Activated T-cell treated with anti-CD3 and anti-CD28 coated beads, Interleukin-2, amount 50 U/mL, for 72 hours (primary cell): ENCODE measurements at places on chromosomes 7 and 10.

DNA sequence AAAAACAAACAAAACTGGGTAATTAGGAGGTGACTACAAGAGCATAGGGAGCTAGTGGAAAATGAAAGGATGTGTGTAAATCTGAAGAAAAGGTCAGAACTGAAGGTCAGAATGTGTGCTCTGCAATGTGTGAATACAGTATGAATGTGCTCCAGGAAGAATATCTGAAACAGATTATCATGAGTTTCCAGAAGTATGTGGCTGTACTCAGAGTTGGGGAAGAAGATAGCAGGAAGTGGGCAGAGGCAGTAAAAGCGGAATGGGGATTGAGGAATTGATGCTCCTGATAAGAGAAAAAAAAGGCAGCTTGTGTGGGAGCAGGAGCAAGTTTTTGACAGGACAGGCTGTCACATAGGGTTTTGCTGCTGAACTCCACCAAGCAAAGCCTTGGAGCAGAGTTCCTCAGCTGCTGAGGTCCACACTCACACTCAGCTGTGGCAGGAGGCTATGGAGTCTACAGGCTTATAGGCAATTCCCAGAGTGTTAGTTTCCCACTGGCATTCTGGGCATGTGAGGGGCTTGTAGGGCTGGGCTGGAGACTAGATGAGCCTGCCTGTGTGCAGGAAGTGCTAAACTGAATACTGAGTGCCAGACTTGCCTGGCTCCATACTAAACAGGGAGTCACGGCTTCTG lies 22.9 kb downstream of the H2AZ2 start:
- DNase-seq, result no peak

DNA sequence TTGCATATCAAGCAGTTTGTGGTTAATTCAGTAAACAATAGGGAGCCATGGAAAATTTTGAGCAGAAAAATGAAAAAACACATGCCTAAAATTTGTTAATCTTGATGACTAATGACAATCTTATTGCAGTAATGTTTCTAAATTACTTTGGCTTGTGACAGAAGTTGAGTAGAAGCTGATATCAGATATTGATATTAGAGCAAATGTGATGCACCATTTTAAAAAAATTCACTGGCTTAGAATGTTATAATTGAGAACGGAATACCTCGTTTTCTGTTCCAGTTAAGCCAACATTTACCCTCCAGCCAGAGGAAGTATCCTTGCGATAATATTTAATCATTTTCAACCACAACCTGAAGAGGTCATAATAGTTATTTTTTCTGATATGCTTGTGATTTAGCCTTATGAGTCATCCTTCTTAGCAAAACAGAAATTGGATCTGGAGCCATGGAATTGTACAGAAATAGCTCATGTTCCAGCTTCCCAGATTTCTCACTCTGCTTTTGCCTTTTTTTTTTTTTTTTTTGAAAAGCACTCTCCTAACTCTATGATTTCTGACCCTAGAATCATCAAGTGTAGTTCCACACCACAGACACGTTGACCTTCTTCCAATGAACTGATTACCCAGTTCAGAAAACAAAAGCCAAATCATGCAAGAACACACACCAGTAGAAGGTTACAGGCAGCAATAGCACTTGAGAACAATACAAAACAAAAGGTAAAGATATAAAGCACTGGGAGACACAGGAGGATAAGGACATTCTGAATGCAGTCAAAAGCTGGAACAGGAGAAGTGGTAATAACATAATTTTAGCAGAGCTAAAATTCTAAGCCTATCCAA lies 96.8 kb upstream of the PHYHIPL start:
- no peak for DNase-seq

DNA sequence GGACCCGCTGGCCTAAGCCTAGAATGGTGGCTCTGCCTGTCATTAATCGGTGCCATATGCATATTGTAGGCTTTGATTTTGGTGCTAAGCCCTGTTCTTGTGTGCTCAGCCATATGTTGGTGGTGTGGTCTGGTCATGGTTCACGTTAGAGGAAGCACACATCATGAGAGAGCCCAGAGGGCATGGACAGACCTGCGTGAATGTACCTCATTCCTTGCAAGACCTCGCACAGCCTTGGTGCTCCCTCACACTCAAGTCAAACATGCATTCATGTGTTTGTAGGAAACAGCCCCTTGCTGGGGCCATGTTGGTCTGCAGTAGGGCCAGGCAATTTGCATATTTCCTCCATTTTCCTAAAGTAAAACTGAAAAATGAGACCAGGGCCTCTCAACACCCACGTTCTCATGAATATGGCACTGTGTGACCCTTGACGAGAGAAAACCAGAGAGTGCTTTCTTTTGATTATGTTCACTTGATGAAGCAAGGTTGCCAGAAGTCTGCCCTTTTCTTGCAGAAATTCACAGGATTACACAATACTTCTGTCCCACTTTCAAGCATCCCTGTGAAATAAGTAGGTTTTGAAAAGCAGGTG lies 268.7 kb downstream of the CELF2 start:
- DNase-seq, result no peak

DNA sequence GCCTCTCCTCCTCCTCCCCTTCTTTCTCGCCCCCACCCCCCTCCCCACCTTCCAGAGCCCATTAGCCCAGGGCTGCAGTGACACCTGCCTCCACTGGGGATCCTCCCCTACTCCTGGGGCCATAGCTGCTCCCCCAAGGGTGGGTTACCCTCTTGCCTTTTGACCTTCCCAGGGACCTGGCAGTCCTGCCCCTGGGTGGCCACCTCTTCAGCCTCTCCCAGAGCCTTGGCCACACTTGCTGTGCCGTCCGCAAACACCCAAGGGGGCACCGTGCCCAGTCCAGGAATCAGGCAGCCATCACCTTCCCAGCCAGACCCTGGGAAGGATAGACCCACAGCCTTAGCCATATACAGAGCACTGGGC lies 19.8 kb upstream of the CLDN4 start:
- DNase-seq, result no peak

- no peak for DNase-seq
These were observed 112.9 kb downstream of the PODXL start for GRCh38 chr7:131443496-131443895.

DNA sequence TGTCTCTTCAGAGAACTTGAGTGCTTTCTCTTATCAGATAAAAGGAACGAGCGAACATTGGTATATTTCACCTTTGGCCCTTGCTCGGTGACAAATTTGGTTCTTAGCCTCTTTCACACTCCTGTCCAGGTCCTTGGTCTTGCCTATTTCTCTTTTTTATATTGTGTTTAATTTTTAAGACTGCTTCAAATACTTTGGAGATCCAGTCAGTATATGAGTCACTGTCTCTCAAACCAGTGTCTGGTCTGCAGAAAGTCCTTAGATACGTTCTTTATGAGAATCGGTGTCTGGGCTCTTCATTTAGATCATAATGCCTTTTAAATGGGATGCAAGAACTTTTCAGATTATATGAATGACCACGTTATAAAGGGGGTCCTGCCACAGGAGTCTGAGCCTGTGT lies 55.0 kb downstream of the PIK3AP1 start:
- DNase-seq, result no peak

- no peak for DNase-seq
These were observed 10.1 kb upstream of the JAKMIP3 start for GRCh38 chr10:132055616-132056015.

DNA sequence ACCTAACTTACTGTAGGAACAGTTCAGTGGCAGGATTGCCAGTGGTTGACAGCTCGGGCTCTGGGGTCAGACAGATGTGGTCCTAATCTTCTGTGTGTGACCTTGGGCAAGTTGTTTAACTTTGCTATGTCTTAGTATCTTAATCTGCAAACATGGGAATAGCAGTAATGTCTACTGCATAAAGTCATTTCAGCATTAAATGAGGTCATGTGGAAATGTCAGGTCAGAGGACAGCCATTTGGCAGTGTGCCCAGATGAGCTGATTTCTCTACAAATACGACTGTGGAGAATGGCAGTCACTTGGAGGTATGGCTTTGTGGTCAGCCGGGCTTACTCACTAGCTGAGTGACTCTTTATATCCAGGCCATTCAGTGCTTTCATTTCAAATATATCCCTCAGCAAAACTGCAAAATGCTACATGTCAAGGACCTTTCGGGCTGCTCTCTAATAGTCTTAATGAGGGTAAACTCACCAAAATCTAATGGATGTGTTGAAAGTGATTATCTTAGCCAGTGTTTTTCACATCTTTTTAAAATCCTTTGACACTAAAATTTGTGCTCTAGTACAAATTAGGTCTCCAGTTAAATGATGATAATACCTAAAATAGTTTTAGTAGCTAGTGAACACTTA lies 171.4 kb downstream of the ST7 start:
- peak; percentile 80 for DNase-seq

- DNase-seq, result no peak
These were observed 1157.4 kb upstream of the AUTS2 start for GRCh38 chr7:68440866-68441265.

DNA sequence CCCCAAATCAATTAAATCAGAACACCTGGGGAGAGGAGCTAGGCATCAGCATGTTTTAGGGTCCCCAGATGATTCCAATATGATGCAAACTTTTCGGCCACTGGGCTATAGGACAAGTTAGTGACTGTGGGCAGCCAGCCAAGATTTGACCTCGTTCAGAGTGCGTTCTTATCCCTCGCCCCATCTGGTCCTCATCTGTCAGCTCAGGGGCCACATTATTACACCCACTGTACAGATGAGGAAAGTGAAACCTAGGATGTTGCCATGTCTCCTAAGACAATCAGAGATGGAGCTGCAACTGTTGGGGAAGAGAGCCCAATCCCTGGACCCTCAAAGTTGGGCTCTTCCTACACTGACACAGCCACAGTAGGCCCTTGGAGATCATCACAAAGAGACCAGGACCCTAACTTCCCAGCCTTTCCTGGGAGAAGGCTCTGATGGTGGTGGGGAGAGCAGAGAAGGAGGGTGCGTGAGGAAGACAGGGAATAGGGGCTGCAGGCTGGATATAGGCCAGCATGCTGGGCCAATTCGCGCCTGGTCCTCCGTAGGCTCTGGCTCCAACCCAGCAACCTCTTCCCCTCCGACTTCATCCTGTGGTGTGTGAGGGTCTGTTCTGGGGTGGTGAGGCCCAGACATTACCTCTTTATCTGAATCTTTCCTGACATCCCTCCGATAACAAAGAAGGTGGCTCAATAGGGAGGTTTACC lies 109.4 kb upstream of the ZMIZ1 start:
- no peak for DNase-seq

- no peak for DNase-seq
These were observed 9.1 kb downstream of the SDHAF3 start for GRCh38 chr7:97126483-97127171.

DNA sequence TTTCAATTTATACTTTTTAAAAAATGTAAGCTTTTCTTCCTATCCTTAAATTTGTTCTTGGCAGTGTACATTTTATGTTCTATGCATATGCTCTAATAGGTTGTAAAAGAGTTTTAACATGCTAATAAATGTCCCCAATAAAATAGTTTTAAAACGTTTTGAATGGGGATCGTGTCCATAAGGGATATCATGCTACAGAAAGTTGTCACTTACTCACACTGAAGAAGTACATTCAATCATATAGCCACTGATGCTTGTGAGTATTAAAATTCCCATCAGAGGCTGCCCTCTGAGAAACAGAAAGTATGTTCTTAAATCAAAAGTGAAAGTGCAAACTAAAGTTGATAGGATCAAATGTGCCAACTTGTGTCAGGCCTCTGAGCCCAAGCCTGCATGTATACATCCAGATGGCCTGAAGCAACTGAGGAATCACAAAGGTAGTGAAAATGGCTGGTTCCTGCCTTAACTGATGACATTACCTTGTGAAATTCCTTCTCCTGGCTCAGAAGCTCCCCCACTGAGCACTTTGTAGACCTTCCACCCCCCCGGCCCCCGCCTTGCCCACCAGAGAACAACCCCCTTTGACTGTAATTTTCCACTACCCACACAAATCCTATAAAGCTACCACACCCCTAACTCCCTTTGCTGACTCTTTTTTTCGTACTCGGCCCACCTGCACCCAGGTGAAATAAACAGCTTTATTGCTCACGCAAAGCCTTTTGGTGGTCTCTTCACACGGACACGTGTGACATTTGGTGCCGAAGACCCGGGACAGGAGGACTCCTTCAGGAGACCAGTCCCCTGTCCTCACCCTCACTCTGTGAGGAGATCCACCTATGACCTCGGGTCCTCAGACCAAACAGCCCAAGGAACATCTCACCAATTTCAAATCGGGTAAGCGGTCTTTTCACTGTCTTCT lies 877 bp upstream of the NOD1 start:
- DNase-seq, result peak; percentile 29

- no peak for DNase-seq
These were observed 63.2 kb downstream of the LMBR1 start for GRCh38 chr7:156829669-156830336.

GRCh38 chr7:18353339-18353738 lies 142.2 kb upstream of the HDAC9 start:
- no peak for DNase-seq

DNA sequence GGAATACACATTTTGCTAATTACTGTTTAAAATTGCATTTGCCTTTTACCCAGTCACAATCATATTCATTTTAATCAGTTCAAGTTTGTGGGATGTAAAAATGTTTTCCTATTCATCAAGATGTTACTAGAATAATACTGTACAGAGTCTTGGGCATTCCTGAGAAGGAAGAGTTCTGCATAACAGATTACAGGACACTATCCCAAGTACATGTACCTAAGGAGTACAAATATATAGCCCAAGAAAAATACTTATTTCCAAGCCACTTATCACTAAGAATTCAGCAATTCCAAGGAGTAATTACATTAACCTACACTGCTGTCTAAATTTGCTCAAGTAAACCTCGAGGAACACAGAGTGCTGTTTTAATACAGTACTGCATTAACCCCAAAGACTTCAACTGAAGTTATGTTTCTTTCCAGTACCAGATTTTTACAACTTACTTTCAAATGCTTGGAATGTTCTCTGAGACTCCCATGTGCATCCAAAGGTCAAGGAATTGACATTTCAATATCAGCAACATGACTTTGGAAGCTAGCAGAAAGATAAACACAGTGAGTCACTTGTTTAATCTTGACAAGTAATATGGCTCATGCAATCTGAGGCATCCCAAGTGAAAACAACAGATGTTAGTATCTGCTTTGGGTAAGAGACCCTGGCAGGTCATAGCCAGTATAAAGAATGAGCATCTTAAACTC lies 125.4 kb upstream of the BET1 start:
- no peak for DNase-seq

GRCh38 chr7:101374990-101375389 lies 12.3 kb downstream of the COL26A1 start:
- no peak for DNase-seq

- DNase-seq, result no peak
These were observed 13.4 kb upstream of the WDFY4 start for GRCh38 chr10:48670978-48671913.

DNA sequence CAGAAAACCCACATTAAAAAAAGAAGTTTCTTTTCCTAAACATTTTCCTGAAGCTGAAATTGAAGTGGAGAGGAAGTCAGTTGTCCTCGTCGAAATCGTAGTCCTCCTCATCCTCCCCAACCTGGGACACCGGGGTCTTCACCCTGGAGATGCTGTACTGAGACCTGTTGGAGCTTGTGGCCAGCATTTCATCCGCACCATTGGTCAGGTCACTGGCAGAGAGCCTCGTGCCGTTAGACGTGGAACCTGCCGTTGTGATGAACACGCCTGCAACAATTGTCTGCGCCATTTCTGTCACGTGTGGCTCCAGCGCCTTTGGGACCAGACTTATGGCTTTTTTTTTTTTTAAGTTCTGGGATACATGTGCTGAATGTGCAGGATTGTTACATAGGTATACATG lies 23.8 kb downstream of the CD36 start:
- no peak for DNase-seq

- DNase-seq, result no peak
These were observed 269.8 kb upstream of the HGF start for GRCh38 chr7:82039621-82040020.

GRCh38 chr7:134182078-134182477 lies 54.9 kb downstream of the LRGUK start:
- no peak for DNase-seq

GRCh38 chr10:58651040-58651439 lies 138.4 kb downstream of the BICC1 start:
- no peak for DNase-seq
